Vein endothelial cell (primary cell): ENCODE measurements at places on chromosomes 7 and 10. TPM values are rescaled to one million over a fixed set of nuclear protein-coding genes. Genes with fewer than 3 reads are reported as not detected.

Gene AZGP1
- not detected in 2 replicates for total RNA-seq

Gene VPS37D
- 2.5 and 3.9 TPM in 2 replicates for total RNA-seq

Gene ABI1
- 69.9 and 91.6 TPM in 2 replicates for total RNA-seq

Gene EBLN1
- not detected in 2 replicates for total RNA-seq

Gene RTKN2
- 0.33 and 1.1 TPM in 2 replicates for total RNA-seq

Gene ANXA8
- total RNA-seq = not detected in 2 replicates

Gene LRRC61
- total RNA-seq = 0.29 and 2.0 TPM in 2 replicates

Gene CD36
- 4.9 and 12.4 TPM in 2 replicates for total RNA-seq

Gene SLC13A1
- not detected in 2 replicates for total RNA-seq

Gene PTPRN2
- 0.65 and 1.4 TPM in 2 replicates for total RNA-seq

Gene SRGN
- total RNA-seq = 765 and 785 TPM in 2 replicates

Gene GSTO2
- 0.33 and 0.57 TPM in 2 replicates for total RNA-seq

Gene C7orf33
- total RNA-seq = not detected in 2 replicates

Gene NPY
- total RNA-seq = not detected in 2 replicates
